Activated CD4-positive, alpha-beta T cell treated with anti-CD3 and anti-CD28 coated beads, Interleukin-2, Interleukin-6, amounts not matched to agents 100 ng/mL and 50 ng/mL, durations not matched to agents 16 hours and 8 hours (primary cell): ENCODE measurements at places on chromosomes 6 and 20.

DNA sequence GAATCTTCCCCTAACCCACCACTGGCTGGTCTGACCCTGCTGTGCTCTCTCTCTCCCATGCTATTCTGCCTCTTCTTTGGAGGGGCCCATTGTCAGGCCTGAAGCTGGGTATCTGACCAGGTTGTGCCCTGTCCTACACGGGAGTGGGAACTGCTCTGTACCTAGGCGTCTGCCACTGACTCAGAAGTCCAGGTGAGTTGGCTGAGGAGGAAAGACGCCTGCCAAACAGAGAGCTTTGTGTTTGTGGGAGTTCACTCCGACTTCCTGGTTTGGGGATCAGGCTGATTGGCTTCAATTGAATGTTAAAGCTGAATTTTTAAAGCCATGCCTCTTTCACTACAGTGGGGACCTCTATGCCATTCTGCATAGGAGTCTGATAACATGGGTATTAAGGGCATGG, 136.0 kb downstream of the CCDC170 start:
- DNase-seq: no peak

GRCh38 chr20:46275091-46275490, 33.2 kb downstream of the CDH22 start:
- DNase-seq: no peak

DNA sequence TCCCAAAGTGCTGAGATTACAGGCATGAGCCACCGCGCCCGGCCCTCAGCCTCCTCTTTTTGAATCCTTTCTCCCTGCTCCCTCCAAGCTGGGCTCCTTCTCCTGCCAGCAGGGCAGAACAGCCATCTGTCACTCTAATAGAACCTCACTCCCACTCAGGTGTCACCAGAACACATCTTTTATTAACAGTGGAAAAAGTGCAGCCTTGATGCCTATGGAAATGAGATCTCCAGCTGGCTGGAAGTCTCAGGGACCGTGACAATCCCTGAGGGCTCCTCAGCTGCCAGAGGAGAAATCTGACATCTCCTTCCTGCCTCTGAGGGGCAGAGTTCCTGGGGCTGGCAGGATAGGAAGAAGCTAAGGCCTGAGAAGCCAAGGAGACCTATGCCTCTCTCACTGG, 28.0 kb downstream of the TMC2 start:
- no peak for DNase-seq

- DNase-seq: no peak
Measured at GRCh38 chr20:10662151-10662550, 11.6 kb downstream of the JAG1 start.

DNA sequence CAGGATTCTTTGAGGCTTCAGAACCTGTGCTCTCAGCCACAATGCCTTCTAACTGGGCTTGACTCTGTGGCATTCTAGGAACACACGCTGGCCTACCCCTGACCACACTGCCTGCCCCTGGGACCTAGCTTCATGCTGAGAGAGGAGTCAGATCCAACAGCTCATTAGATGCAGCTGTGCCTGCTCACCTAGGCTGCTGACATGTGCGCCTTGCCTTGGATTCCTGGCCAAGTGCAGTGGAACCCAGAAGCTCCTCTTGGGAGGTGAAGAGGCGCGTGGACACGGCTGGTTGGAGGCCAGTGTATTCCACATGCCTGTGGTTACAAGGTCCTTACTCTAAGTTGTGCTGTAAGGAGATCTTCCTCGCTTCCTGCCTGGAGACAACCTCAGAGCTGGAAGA, 24.7 kb upstream of the KCNK16 start:
- no peak for DNase-seq

DNA sequence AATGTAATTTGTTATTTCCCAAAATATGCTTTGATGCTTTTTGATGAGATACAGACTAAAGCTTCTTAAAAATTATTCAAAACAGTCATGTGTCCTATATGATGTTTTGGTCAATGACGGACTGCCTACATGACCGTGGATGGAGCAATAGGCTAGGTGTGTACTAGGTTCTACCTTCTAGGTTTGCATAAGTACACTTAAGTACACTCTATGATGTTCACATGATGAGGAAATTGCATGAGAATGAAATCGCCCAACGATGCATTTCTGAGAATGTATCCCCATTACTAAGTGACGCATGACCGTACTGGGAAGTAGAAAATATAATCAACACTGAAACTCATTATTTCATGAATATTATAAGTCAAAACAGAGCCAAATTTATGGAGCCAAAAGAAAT, 151.3 kb upstream of the UST start:
- no peak for DNase-seq

- DNase-seq: no peak
Measured at GRCh38 chr6:139635401-139636130, 261.1 kb upstream of the CITED2 start.

GRCh38 chr6:56650191-56650590, 7.5 kb upstream of the DST start:
- DNase-seq: peak; percentile 2

DNA sequence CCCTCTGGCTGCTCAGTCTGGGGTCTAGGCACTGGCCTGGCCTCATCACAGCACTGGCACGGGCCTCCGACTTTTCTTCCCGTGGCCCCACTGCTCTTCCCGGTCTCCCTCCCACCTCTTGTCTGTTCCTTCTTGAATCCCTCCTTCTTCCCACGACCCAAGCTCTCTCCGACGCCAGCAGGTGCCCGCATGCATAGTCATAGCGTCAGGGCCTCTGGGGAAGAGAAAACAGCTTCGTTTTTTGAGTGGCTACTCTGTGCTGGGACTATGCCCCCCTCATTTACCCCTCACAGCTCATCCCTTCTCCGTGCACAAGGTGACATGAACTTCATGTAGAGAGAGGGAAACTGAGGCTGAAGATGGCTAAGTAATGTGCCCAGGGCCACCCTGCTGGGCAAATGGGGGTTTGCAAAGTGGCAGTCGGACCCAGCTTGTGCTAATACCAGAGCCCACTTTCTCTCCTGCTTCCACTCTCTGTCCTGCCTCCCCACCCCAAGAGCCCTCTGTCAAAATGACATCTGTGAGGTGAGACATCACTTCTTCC, 59.2 kb downstream of the SYNJ2 start:
- no peak for DNase-seq
